Ureter (tissue), 1 donor: ENCODE measurements at places on chromosomes 6 and 20. TPM values are rescaled to one million over a fixed set of nuclear protein-coding genes. Genes with fewer than 3 reads are reported as not detected.

WFDC5 gene
- total RNA-seq: 0.78 TPM

TRIM40 gene
- total RNA-seq: not detected

PACSIN1 gene
- 1.9 TPM for total RNA-seq

LRRC73 gene
- total RNA-seq: 0.57 TPM

CD40 gene
- total RNA-seq: 29.0 TPM

TREML2 gene
- total RNA-seq: 0.16 TPM

HEBP2 gene
- 101 TPM for total RNA-seq

PGC gene
- total RNA-seq: not detected

DCDC2 gene
- 15.2 TPM for total RNA-seq

POPDC3 gene
- total RNA-seq: not detected

MRAP2 gene
- total RNA-seq: 5.3 TPM

LY6G5C gene
- 3.0 TPM for total RNA-seq

MYCT1 gene
- 11.5 TPM for total RNA-seq

TMEM74B gene
- 3.6 TPM for total RNA-seq

VSTM2L gene
- 7.1 TPM for total RNA-seq

NKX2-4 gene
- total RNA-seq: not detected

C20orf202 gene
- 1.2 TPM for total RNA-seq

TINAG gene
- total RNA-seq: not detected

SLC17A9 gene
- 10.1 TPM for total RNA-seq

KCNK16 gene
- not detected for total RNA-seq

MAP1LC3A gene
- total RNA-seq: 36.2 TPM

HTR1B gene
- total RNA-seq: 1.9 TPM

EZR gene
- 314 TPM for total RNA-seq

COL12A1 gene
- total RNA-seq: 40.4 TPM

LST1 gene
- 6.7 TPM for total RNA-seq

NFATC2 gene
- total RNA-seq: 10.6 TPM

PTK6 gene
- total RNA-seq: 55.1 TPM

LY6G6D gene
- not detected for total RNA-seq

TSBP1 gene
- not detected for total RNA-seq

OPRM1 gene
- total RNA-seq: not detected

PTK7 gene
- total RNA-seq: 52.0 TPM

MYL9 gene
- 1,028 TPM for total RNA-seq

TTI1 gene
- total RNA-seq: 29.5 TPM

DEFB132 gene
- not detected for total RNA-seq

BNIP5 gene
- not detected for total RNA-seq

SLC17A3 gene
- total RNA-seq: not detected

BACH2 gene
- 4.3 TPM for total RNA-seq

MICB gene
- total RNA-seq: 2.9 TPM

CCDC28A gene
- total RNA-seq: 15.7 TPM

TRIM31 gene
- 0.78 TPM for total RNA-seq

CDS2 gene
- total RNA-seq: 58.1 TPM

B4GALT5 gene
- total RNA-seq: 40.9 TPM

SIM1 gene
- total RNA-seq: 5.3 TPM

PTCRA gene
- total RNA-seq: 0.55 TPM

NNAT gene
- total RNA-seq: 0.52 TPM
